ENCODE measurements at places on chromosomes 2 and 18.

DNA sequence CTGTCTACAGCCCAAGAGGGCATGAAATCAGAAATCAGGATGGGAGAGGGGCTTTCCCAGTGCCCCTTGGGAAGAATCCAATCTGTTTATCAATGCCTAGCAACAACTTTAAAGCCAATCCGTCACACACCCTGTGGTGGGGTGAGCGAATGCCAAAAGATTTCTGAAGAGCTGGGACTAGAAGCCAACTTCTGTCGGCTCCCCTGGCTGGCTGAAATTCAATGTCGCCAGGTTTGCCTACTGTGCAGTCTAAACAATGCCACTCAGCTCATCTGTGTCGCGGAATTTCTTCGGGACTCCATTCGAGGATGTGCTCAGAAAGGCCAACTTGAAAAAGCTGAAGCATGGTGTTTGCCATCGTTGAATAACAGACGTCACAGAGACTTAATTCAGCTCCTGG lies 31.5 kb upstream of the NCKAP5 start:
- no peak for DNase-seq

DNA sequence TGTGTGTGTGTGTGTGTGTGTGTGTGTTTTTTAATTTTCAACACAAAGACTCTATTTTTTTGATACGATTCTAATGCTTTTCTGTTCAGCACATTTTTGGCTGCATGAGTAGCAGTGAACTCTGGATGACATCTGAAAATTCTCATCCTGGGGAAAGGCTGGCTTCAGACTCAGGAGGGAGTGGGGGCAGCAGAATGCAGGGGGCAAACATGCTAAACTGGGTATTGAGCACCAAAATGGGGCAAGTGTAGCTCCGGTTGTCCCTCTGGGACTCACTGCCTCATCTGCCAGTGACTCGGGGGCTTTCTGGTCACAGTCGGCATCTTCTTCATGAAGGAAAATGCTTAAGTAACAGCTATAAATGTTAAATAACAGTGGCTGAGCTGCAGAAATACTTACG lies 116.8 kb upstream of the PID1 start:
- no peak for DNase-seq

GRCh38 chr18:35658112-35658511 lies 76.6 kb downstream of the GALNT1 start:
- DNase-seq: no peak

DNA sequence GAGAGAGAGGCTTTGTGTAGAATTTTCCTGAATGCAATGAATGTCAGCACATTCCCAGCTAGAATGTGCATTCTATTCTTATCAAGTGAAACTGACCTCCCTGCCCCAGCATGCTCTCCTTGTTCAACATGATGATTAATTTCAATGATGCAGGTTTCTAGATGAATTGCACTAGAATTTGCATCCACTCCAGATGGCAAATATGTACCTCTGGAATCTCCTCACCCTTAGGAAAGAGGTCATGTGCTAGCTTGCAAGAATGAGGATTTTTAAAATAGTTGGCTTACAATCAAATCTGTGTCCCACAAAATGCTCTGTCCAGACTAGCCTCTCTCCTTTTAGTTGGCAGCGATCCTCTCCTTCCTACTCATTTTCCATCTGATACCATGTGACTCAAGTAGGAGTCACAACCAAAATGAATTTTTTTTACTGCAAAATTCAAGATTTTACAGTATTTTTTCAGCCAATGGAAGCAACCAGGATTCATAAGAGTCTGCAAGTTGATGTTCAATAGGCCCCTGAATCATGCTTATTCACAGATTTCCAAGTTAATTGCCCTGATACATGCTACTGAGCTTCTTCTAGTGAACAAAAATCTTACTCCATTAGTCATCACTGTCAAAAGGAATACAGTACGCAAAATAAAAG lies 21.0 kb upstream of the STAT4 start:
- DNase-seq: no peak

- DNase-seq: no peak
These were observed 25.2 kb downstream of the SPRED2 start for GRCh38 chr2:65407240-65407639.

GRCh38 chr2:172083628-172084394 lies 1.5 kb upstream of the DLX1 start:
- DNase-seq: no peak

DNA sequence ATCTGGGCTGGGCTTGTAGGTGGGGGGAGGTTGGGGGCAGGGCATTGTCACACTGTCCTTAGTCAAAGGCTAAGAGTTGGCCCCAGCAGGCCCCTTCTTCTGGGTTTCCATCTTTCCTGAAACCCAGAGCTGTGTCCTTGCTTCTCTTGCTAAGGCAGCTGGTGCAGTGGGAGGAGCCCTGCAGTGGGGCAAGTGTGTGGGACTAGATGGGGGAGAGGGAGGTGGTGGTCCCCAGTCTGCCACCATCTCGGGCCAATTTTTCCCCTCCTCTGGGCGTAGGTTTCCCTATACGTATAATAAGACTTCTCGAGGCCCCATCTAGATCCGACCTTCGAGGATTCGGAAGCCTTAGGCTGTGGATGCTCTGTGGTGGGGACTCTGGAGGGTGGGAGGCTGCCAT lies 3.5 kb downstream of the KCNF1 start:
- DNase-seq: no peak

DNA sequence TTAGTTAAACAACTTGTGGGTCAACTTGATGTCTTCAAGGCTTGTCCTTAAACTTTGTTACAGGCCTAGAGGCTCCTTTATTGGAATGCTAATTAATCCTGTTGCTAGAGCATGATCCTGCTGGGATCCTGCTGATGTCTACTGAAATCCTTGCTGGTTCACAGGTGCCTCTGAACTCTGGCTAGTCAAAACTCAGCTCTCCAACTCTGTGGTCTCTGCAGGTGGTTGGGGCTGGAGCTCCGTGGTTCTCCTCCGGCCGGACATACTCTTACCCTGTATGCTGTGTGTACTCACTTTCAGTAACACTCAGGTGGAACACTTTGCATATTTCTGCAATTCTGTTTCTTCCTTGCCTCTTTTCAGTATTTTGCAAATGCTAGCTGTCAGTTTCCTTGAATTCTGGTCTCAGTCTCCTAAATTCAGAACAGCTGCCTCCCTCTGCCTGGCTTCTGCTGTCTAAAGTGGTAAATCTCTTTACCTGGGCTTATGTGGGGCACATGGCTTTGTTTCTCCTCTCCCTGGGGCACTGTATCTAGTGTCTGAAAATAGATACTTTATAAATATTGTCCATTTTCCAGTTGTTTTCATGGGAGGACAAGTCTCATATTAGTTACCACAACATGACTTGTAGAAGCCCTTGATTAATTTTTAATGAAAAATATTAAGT lies 113.0 kb downstream of the ATP9B start:
- no peak for DNase-seq

DNA sequence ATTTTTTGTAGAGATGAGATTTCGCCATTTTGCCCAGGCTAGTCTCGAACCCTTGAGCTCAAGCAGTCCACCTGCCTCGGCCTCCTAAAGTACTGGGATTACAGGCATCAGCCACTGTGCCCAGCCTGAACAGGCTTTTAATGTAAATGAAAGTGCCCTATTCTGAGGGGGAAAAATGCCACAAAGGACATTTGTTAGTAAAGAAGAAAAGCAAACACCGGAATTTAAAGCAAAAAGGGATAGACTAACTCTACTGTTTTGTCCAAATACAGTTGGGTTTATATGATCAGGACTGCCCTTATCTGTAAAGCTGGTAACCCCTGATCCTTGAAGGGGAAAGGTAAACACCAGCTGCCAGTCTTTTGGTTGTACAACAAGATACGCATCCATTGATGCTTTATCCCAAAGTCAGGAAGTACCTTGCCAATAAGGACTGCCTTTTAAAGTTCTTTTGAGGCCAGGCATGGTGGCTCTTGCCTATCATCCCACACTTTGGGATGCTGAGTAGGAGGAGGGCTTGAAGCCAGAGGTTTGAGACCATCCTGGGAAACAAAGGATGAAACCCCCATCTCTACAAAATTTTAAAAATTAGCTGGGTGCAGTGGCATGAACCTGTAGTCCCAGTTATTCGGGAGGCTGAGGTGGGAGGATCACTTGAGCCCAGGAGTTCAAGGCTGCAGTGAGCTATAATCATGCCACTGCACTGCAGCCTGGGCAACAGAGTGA lies 13.1 kb downstream of the CLEC4F start:
- no peak for DNase-seq

DNA sequence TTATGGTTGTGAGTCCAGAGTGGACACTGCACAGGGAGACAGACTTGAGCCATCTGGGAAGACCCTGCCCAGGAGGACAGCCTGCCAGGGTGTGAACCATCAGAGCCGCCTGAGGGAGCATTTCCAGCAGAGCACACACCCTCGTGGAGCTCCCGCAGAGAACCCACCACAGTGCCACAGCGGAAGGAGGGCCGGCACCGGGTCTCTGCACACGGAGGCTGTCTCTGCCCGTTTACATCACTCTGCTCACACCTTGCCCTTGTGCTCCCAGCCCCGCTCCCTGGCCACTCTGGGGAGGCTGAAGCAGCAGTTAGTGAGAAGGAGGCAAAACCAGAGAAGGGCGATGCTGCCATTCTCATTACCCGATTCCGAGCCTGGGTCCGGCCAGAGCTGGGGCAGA lies 161.9 kb downstream of the KLHL29 start:
- DNase-seq: no peak
